PC-9 (cell line): ENCODE measurements at places on chromosomes 12 and 14. TPM values are rescaled to one million over a fixed set of nuclear protein-coding genes. Genes with fewer than 3 reads are reported as not detected.

SRRM4 gene
- not detected in 2 replicates for total RNA-seq

CPNE6 gene
- not detected in 2 replicates for total RNA-seq

ZBTB39 gene
- total RNA-seq, result 6.5 and 7.6 TPM in 2 replicates

KRT71 gene
- not detected in 2 replicates for total RNA-seq

CSRP2 gene
- 4.1 and 4.5 TPM in 2 replicates for total RNA-seq

NT5DC3 gene
- total RNA-seq, result 11.5 and 13.2 TPM in 2 replicates

PPP4R4 gene
- total RNA-seq, result not detected in 2 replicates

NPAS3 gene
- not detected in 2 replicates for total RNA-seq

ADGRD1 gene
- total RNA-seq, result not detected in 2 replicates

TAS2R9 gene
- total RNA-seq, result not detected in 2 replicates

TESPA1 gene
- total RNA-seq, result not detected in 2 replicates

AEBP2 gene
- 37.2 and 50.3 TPM in 2 replicates for total RNA-seq

PPM1H gene
- 11.4 and 13.5 TPM in 2 replicates for total RNA-seq

PTPRQ gene
- not detected in 2 replicates for total RNA-seq

RNF212B gene
- total RNA-seq, result not detected in 2 replicates

LTB4R gene
- total RNA-seq, result 10.3 and 16.4 TPM in 2 replicates

CD69 gene
- not detected in 2 replicates for total RNA-seq

USP44 gene
- 1.0 and 1.3 TPM in 2 replicates for total RNA-seq

PLEKHD1 gene
- 0.60 and 0.65 TPM in 2 replicates for total RNA-seq

MDGA2 gene
- total RNA-seq, result not detected in 2 replicates

TAS2R19 gene
- total RNA-seq, result 3.3 TPM in 2 replicates

CDKL1 gene
- 2.4 and 4.6 TPM in 2 replicates for total RNA-seq

IL23A gene
- total RNA-seq, result 2.9 and 3.0 TPM in 2 replicates

CBLN3 gene
- total RNA-seq, result 7.6 and 8.3 TPM in 2 replicates

RDH5 gene
- 8.1 and 12.6 TPM in 2 replicates for total RNA-seq

NGDN gene
- 23.1 and 27.6 TPM in 2 replicates for total RNA-seq

DPPA3 gene
- total RNA-seq, result not detected in 2 replicates

NRXN3 gene
- total RNA-seq, result not detected in 2 replicates

SLC25A47 gene
- total RNA-seq, result not detected in 2 replicates

ARHGAP9 gene
- not detected in 2 replicates for total RNA-seq

HCAR3 gene
- total RNA-seq, result 0.38 and 0.44 TPM in 2 replicates

TMED8 gene
- total RNA-seq, result 32.1 and 42.6 TPM in 2 replicates

INHBE gene
- 0.73 and 0.90 TPM in 2 replicates for total RNA-seq

SLC6A12 gene
- not detected in 2 replicates for total RNA-seq

ASCL1 gene
- not detected in 2 replicates for total RNA-seq

OAS2 gene
- 0.98 and 1.3 TPM in 2 replicates for total RNA-seq

FAM222A gene
- total RNA-seq, result 2.3 and 3.1 TPM in 2 replicates

SLC41A2 gene
- 12.7 and 14.8 TPM in 2 replicates for total RNA-seq

CD163L1 gene
- 52.3 and 69.3 TPM in 2 replicates for total RNA-seq

EIF2B2 gene
- 131 and 139 TPM in 2 replicates for total RNA-seq

TMTC3 gene
- 23.3 and 26.4 TPM in 2 replicates for total RNA-seq

WNT5B gene
- total RNA-seq, result 33.1 and 50.2 TPM in 2 replicates

CLEC4E gene
- not detected in 2 replicates for total RNA-seq

SCN8A gene
- 0.17 TPM in 1 of 2 replicates, not detected in the other for total RNA-seq

KRT82 gene
- total RNA-seq, result not detected in 2 replicates

KRT81 gene
- 2.5 and 4.3 TPM in 2 replicates for total RNA-seq

VPS37B gene
- total RNA-seq, result 51.4 and 53.5 TPM in 2 replicates

RNASE3 gene
- not detected in 2 replicates for total RNA-seq

INHBC gene
- total RNA-seq, result 0.35 TPM in 1 of 2 replicates, not detected in the other

PRH1 gene
- 14.4 and 17.2 TPM in 2 replicates for total RNA-seq

SYT1 gene
- 1.2 and 1.5 TPM in 2 replicates for total RNA-seq

WSCD2 gene
- not detected in 2 replicates for total RNA-seq
